Liver (tissue), 10 donors: ENCODE measurements at places on chromosomes 7 and 10. TPM values are rescaled to one million over a fixed set of nuclear protein-coding genes. Genes with fewer than 3 reads are reported as not detected.

SEMA3C gene
- 1.8 TPM for total RNA-seq

DNA sequence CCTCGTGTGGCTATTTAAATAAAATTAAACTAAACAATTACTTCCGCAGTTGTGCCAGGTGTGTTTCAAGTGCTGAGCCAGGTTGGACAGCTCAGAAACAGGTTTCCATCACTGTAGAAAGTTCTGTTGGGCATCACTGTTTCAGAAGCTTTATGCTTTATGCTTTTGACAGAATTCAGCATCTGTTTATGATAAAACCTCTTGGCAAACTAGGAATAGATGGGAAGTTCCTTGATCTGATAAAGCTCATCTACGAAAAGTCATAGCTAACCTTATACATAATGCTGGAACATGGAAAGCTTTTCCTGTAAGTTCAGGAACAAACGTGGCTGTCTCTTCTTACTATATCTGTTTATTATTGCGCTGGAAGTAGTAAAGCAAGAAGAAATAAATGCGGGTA is 143.4 kb downstream of the DOCK1 start:
- no peak for DNase-seq

PPP1R9A gene
- 5.4 TPM for total RNA-seq

- no peak for DNase-seq
These were observed 37.4 kb upstream of the DUSP5 start for GRCh38 chr10:110460111-110460809.

GRCh38 chr10:15324113-15324512 is 47.0 kb downstream of the FAM171A1 start:
- no peak for DNase-seq
